Esophagus muscularis mucosa (tissue), 4 donors: ENCODE measurements at places on chromosomes 13 and 19.

GRCh38 chr19:41967054-41967783 is 8.1 kb upstream of the RABAC1 start:
- no peak for DNase-seq

DNA sequence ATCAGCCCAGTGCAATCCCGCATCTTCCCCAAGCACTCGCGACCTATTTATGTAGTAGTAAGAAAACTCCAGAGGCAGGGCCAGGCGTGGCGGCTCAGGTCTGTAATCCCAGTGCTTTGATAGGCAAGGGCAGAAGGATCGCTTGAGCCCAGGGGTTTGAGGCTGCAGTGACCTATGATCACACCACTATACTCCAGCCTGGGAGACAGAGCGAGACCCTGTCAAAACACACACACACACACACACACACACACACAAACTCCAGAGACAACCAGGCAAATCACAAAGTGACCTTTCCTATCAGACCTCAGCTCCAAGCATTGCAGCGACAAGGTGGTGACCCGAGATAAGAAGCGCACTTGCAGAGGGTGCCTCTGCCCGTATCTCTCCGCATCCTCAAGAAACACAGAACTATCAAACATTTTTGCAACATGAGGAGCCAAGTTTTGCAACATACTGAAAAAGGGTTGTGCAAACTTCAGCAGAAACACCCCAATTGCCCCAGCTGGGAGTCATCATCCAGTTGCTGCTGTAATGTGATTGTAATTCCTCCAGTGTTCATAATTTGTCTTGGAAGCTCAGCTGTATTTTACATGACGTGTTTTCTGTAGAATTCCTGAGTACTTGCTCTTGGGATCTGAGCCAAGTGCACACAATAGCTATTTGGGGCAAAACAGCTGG is 8.7 kb upstream of the KLF2 start:
- DNase-seq: no peak

DNA sequence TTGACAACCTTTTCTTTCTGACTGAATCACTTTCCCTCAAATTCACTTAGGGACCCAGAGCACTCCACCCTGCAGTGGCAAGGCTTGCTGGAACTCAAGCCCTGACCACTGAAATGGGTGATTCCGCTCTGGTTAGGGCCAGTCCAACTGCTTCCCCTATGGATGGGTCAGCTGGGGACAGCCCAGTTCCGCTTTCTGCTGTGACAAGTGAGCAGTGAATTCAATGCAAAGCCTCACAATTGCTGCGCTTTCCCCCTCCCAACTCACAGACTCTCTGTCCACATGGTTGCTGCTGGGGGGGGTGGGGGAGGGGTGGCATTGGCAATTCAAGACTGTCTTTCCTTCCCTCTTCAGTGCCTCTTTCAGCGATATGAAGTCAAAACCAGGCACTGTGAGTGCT is 18.7 kb downstream of the CD70 start:
- DNase-seq: no peak

GRCh38 chr19:38389101-38389925 is 816 bp downstream of the SPRED3 start:
- no peak for DNase-seq

DNA sequence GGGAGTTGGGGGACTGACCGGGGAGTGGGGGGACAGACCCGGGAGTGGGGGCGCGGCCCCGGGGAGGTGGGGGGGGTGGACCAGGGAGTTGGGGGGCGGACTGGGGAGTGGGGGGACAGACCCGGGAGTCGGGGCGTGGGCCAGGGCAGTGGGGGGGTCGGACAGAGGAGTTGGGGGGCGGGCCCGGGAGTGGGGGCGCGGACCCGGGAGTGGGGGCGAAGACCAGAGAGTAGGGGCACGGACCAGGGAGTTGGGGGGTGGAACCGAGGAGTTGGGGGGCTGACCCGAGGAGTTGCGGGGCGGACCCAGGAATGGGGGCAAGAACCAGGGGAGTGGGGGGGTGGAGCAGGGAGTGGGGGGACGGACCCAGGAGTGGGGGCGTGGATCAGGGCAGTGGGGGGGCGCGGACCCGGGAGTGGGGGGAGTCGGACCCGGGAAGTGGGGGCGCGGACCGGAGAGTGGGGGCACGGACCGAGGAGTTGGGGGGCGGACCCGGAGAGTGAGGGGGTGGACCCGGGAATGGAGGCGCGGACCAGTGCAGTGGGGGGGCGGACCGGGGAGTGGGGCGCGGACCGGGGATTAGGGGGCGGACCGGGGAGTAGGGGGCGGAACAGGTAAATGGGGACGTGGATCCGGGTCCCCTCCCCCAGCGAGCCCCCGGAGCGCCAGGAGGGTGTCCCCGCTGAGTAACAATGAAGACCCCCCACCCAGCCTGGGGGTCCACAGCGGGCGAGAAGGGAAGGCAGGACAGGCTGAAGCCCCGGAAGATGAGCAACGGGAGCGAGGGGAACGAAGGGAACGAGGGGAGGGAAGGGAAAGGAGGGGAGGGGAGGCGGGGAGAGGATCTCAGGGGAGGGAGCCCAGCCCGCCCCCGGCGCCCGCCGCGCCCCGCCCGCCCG is 589 bp downstream of the R3HDM4 start:
- no peak for DNase-seq

- no peak for DNase-seq
Measured at GRCh38 chr13:105105471-105105870, 1430.0 kb downstream of the EFNB2 start.

GRCh38 chr19:52942386-52943133 is 19.3 kb upstream of the ZNF888 start:
- DNase-seq: peak; percentile 99

- no peak for DNase-seq
Measured at GRCh38 chr19:49348305-49349189, 13.3 kb downstream of the CD37 start.

DNA sequence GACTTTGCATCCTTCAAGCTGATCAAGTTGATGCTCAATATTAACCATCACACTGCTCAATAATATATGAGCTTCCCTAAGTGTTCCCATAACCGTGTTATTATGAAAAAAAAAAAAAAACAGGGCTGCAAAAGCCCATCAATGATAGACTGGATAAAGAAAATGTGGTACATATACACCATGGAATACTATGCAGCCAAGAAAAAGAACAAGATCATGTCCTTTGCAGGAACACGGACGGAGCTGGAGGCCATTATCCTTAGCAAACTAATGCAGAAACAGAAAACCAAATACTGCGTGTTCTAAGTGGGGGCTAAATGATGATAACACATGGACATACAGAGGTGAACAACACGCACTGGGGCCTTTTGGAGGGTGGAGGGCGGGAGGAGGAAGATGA is 58.3 kb downstream of the CACNA1A start:
- DNase-seq: no peak

GRCh38 chr19:3275583-3276340 is 51.3 kb downstream of the CELF5 start:
- DNase-seq: no peak

- no peak for DNase-seq
Measured at GRCh38 chr13:114296448-114296847, 15.0 kb downstream of the UPF3A start.

DNA sequence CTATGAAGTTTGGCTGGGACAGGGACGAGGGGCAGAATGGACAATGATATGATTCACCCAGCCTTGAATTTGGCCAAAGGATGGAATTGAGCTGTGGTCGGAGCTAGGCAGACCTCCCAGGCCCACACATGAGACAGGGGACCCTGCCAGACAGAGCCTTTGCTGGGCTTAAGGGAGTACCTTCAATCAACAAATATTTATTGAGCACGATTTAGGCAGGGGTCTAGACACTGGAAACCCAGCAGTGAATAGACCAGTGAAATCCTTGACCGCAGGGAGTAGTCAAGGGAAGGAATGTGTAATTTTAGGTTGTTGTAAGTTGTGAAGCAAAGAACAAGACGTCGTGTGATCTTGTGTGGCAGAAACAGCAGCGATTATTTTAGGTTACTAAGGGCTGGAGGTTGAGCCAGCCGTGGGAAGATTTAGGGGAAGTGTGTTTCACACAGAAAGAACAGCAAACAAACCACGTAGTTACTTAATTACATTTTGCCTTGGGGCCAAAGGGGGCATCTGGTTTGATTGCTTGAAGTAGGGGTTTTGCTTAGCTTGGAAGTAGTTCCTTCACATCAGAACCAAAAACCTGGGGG is 16.9 kb upstream of the AP1M2 start:
- DNase-seq: no peak

GRCh38 chr19:46481223-46481848 is 10.0 kb upstream of the PNMA8A start:
- no peak for DNase-seq

GRCh38 chr13:59495936-59496512 is 667.7 kb downstream of the DIAPH3 start:
- no peak for DNase-seq

- no peak for DNase-seq
Measured at GRCh38 chr13:109665781-109666249, 120.6 kb downstream of the IRS2 start.

- no peak for DNase-seq
Measured at GRCh38 chr13:103862525-103862924, 796.3 kb upstream of the SLC10A2 start.

DNA sequence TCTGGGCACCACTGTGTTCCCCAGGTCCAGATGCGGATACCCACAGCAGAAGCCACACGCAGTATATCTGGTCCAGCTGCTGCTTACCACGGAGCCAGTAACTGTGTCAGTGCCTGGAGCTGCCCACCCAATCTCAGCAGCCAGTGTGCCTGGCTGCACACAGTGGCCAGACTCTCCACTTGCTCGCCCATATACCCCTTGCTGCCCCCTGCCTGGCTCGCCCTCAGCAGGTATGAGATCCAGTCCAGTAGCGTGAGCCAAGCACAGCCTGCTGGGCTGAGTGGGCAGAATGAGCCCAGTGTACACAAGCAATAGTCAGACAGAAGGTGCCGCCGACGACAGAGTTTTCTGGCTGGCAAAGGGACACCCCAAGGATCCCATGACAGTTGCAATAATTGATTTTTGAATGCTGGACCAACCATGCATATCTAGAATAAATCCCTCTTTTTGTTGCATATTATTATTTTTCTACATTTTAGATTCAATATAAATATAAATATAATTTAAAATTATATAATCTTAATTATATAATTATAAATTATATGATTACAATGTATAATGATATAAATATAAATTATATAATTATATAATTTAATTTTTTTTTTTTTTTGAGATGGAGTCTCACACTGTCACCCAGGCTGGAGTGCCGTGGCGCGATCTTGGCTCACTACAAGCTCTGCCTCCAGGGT is 918.8 kb upstream of the MIR17HG start:
- no peak for DNase-seq

GRCh38 chr13:49540552-49540951 is 44.8 kb downstream of the PHF11 start:
- DNase-seq: no peak

GRCh38 chr13:79779761-79780160 is 298.8 kb downstream of the NDFIP2 start:
- no peak for DNase-seq

- no peak for DNase-seq
Measured at GRCh38 chr13:30615481-30615865, 2.2 kb upstream of the USPL1 start.

DNA sequence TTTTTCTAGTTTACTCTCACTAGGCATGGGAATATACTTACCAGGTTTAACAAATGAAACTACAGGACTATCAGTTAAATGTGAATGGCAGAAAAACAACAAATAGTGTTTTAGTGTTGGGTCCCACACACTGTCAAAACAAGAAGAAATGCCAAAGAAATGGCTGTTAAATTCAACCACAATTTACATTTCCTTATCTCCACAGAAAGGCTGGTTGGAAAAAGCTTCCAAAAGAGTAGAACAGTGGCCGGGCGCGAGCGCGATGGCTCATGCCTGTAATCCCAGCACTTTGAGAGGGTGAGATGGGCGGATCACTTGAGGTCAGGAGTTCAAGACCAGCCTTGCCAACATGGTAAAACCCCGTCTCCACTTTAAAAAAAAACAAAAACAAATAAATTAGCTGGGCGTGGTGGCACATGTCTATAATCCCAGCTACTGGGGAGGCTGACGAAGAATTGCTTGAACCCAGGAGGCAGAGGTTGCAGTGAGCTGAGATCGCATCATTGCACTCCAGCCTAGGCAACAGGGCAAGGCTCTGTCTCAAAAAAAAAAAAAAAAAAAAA is 66.5 kb downstream of the SERP2 start:
- no peak for DNase-seq

DNA sequence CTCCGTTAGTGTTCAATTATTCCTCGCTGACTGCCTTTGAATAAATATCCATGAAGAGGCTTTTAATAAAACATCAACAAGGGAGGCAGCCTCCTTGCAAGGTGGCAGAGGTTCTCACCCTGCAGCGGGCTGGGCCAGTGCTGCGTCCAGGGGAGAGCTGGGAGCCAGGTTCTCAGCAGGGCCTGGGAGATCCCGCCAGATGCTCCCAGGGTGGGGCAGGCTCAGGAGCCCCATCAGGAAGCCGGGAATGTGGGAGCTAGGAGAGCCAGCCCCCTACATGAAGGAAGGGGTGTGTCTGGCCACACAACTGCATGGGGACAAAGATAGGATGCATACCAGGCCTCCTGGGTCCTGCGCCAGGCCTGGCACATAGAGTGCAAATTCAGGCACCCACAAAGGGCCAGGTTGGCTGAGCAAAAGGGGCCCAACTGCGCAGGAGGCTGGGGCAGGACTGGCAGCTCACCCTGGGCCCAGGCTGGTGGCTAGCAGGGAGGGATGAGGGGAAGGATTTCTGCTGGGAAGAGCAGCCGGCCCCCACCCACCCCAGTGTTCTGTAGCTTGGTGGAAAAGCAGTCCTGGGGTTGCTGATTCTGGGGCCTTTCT is 22.8 kb downstream of the VSTM2B start:
- DNase-seq: no peak

- DNase-seq: no peak
Measured at GRCh38 chr19:3138268-3138667, 2.4 kb downstream of the GNA15 start.

DNA sequence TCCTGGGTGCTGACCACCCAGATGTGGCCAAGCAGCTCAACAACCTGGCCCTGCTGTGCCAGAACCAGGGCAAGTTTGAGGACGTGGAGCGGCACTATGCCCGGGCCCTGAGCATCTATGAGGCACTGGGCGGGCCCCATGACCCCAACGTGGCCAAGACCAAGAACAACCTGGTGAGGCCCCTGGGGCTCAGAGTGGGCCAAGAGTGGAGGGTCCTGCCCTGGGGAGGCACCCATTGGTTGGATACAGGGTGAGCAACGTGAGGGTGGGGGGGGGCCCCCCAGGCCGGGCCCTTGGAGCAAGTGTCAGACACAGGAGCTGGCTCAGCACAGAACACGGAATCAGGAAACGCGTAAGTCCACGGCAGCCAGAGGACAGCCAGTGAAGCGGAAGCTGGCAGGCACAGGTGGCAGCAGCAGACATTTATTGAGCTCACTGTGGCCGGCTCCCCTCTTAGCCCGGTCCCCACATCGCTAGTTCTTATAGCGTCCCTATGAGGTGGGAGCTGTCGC is 8.9 kb downstream of the KLC3 start:
- DNase-seq: no peak

DNA sequence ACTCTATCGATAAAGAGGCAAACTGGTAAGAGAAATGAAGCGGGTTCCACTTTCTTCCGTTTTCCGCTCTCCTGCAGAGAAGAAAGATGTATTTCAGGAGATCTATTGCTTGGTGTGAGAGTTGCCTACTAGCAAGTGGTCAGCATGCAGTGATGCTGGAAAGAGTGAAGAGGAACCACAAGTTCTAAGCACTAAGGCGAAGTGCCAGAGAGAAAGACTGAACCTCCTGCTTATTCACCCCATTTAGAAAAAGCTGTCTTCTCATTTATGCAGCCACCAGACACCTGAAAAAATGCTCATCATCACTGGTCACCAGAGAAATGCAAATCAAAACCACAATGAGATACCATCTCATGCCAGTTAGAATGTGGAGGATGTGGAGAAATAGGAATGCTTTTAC is 78.7 kb upstream of the GPC6 start:
- DNase-seq: no peak
